ENCODE measurements at places on chromosomes 5 and 9.

DNA sequence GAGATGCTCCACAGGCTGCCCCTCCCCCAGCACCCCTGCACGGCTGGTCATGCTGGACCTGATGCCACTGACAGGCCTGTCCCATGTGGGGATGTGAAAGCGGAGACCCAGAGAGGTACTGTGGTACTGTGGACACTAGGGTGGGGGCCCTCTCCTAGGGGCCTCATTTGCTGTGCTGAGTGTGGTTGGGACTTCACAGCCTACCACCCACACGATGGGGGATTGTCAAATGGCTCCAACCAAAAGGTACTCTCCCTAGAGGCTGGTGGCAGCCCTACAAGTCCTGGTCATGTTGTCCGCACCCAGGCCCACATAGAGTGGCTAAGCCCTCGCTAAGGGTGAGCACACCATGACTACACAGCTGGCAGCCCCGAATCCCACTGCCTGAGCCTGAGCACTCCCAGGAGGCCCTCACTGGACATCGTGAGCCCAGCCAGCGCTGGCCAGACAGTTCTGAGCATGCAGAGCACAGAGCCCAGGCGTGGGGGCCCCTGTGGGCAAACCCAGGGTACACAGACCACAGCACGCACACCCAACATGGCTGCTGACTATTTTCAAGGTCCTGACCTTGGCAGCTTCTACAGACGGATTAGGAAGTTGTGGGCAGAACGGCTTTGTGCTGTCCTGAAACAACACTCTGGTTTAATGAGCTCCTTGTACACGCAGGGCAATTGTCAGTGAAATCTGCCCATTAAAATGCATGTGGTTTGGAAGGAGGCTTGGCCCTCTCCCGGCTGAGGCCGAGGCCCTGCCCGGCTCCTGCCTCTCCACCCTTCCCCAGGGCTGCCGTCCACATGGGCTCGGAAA lies 214.1 kb downstream of the HSPA4 start:
- no peak for DNase-seq

- no peak for DNase-seq
Observed at GRCh38 chr5:179504600-179505396, 45.6 kb upstream of the RUFY1 start.

DNA sequence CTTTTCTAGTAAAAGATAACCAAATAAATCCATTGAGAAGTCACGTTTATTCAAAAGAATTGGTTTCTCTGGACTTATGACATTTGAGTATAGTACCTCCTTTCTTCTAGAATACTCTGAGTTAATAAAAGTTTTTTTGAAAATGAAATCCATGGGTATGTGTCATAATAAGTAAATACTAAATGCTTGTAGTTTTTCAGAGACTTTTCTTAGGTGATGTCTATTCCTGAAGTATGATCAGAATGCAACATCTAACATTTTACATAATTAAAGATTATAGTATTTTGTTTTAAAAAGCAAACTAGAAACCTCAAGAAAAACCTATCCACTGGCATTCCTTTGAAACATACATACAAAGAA lies 63.2 kb downstream of the NFIB start:
- DNase-seq: no peak

DNA sequence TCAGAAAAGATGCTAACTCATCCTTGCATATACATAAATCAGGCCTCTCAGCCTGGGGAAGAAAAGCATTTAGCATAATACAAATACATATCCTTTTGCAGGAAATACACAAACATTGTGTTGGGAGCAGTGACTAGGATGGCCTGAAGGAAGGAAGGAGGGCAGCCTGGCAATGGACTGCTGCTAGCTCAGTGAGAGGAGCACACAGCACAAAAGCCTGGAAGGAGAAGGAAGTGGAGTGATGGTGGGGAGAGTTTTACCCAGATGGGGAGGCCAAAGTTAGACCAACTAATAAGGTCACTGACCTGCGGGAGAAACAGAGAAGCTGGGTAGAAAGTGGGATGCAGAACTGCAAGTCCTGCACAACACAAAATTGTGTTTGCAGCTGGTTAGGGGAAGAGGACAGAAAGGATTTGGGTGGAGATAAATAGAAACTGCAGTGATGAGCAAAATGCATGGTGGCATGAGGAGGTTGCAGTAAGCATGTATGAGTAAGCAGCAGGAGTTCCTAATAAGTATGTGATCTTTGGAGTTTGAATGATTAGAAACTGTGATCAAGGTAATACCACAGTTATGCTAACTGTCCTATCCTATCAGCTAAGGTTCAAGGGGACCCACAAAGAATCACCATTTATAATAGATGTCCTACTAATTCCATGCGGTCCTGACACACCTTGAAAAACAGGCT lies 39.5 kb downstream of the SEMA6A start:
- DNase-seq: no peak

DNA sequence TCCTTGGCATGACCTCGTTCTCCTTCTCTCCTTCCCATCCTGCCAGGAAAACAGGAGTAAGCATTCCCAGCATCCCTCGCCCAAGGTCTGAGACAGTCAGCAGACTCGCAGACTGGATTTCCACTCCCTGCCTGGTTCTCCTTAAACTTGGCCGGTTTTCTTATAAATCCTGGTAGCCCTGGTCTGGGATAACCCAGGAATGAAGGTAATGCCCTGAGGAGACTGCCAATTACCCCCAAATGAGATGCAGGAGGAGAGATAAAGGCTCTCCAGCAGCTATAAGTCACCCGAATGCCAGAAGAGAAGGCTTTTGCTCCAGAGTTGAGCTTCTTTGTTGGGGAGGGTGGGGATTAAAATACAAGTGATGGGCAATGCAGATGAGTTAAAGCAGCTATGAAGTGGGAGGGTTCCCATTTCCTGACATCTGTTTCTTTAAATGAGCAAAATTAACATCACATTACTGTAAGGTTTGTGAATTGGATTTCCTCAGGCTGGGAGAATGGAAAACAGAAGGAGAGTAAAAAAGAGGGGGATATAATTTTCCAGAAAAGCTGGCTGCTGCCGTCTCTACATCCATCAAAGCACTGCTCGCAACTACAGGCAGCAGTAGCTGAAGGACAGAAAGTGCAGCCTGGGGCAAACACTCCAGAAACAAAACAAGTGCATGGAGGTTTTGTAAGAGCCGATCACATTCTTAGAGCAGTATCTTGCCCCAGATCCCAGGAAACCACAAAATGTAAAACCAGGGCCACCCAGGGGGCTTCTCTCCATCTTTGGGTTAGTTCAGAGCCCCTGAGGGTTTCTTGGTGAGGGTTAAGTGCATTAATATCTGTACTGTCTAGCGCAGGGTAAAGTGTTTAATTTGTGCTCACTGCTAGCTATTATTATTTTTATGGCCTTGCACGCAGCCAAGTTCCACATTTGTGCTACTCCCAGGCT lies 177.6 kb upstream of the PANK3 start:
- DNase-seq: no peak

- DNase-seq: no peak
Observed at GRCh38 chr5:176570044-176570443, 20.9 kb downstream of the CDHR2 start.

DNA sequence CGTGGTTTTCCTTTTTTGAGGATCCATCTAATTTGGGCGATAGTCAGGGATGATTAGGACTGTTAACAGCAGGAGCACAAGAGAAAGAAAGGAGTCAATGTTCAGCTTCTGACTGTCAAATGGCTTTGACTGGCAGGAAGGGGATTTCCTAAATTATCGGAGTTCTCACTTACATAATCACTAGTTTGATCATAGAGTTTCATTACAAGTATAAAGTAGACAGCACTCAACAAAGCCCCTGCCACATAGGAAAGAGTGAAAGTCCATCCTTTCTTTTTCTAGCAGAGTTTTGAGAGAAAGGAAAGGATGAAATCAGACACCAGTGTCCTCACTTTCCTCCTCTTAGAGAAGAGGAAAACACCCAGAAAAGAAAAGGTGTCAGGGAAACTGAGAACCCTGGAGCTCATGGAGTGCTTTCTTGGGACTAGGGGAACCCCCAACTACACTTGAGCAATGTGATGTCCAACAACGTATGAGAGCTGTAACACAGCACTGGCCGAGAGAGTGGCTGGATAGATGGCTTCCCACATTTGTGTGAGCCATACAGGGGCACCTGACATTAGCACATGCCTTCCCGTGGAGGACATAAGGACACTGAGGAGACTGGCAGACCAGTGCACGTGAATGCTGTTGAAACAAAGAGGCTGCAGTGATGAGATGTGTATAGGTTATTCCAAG lies 26.0 kb upstream of the LPAR1 start:
- DNase-seq: no peak

DNA sequence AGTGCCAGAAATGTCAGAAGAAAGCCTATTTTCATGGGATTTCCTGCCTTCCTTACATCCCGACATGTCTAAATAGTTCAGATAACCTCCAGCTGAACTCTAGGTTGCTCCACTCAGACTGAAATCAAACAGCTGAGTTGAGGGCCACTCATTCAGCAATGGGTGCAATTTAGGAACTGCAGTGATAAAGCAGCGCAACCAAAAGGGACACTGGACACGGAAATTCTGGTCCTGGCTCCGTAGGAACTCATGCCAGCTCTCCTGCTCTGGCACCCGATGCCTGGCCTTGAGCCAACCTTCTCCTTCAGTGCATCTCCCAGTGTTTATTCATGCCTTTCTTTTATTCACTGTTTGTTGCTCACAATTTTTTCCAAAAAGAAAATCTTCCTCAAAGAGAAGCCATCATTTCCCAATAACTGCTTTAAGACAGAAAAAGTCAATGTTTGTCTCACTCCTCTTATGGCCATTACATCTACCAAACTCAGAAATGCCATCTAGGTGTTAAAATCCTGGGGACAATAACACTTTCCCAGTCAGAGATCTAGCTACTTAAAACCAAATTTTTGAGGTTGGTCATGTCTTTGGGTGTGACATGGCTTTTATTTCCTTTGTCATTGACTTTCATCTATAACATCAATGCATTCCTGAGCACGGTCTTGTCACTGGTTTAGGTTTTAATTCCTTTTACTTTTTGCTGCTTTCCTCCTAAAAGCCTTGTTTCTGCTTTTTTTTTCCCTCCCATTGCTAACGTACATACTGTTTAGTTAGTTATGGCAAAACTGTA lies 126.9 kb downstream of the PDE4D start:
- no peak for DNase-seq

GRCh38 chr5:41876678-41877077 lies 6.5 kb upstream of the OXCT1 start:
- DNase-seq: no peak

DNA sequence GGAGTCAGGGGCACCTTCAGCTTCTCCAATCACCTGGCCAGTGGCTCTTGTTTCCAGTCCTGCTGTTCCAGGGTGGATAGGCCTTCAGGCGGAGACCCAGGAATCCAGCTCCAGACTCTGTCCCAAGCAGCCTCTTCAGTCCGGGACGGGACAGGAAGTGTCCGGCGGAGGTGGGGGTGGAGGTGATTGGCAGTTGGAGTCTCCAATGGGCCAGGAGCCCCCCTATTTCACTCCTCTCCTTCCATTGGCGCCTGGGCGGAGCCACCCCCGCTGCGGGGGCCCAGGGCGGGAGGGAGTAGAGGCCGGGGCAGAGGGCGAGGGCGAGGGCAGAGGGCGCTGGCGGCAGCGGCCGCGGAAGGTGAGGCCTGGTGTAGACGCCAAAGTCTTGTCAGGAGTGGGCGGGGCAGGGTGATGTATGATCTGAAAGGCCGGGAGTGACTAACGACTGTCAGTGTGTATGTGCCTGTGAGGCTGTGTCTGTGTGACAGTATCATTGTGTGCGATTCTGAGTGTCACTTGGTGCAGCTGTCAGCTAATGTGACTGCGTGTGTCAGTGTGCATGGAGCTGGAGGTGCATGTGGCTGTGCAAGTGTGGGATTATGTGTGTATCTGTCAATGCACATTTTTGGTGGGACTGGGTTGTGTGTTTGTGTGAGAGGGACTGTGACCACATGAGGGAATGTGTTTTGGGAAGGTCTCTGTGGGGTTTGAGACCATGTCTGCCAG lies at the start of gene IL11RA:
Gene IL11RA, plus strand, starts transcription at position 310 of the 726 bp plus-strand sequence. CDS start 3,033 bp downstream, outside the sequence.
- no peak for DNase-seq

GRCh38 chr5:2780421-2781171 lies 29.1 kb upstream of the IRX2 start:
- no peak for DNase-seq

GRCh38 chr5:73284220-73284795 lies 111.3 kb downstream of the TMEM174 start:
- DNase-seq: no peak

DNA sequence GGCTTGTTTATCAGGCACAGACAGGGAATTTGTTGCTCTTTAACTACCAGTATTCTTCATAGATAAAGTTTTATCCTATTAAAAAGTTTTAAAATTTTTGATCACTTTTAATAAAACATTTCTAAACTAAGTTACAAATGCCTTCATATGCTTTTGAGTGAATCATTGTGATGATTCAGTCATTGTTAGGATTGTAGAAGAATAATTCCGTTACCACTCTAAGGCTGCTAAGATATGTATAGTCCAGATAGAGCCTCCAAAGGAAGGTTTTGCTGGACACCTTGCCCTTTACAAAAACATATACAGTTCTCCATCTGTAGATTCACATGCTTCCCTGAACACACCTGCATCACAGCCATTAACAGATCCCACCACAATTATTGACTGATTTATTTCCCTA lies 233.7 kb downstream of the SPOCK1 start:
- no peak for DNase-seq

- DNase-seq: no peak
Observed at GRCh38 chr9:96113032-96113431, 188.9 kb downstream of the HSD17B3 start.

DNA sequence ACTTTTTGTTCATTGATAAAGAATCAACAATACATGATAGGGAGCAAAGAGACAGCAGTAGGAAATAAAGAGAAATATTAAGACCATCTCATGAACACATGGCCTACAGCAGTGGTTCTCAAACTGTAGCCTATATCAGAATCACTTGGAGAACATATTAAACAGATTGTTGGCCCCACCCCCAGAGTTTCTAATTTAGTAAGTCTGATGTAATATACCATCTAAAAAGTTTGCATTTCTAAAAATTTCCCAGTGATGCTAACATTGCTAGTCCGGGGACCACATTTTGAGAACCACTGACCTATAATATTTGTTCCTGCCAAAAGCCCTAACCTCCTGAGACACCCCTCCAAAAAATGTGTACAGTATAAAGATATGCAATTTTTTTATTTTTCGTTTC lies 306.2 kb upstream of the NREP start:
- no peak for DNase-seq

DNA sequence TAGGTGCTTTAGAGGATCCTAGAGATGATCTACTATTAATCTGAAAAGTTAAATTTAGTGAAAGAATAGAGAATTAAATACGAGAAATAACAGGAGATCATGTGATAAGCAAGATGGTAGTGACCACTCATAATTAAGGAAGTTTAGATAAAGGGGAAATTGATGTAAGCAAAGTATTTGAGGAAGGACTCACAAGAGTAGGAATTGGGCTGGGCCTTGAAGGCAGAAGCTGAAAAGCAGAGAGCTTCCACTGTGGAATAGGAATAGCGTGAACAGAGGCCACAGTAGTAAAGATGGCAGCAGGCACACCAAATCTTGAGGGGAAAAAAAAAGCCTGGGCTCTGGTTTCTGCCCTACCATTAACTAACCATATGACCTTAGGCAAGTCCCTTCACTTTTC lies 38.0 kb downstream of the KIF24 start:
- DNase-seq: no peak
